GM12878 (cell line): ENCODE measurements at places on chromosomes 7 and 10.

DNA sequence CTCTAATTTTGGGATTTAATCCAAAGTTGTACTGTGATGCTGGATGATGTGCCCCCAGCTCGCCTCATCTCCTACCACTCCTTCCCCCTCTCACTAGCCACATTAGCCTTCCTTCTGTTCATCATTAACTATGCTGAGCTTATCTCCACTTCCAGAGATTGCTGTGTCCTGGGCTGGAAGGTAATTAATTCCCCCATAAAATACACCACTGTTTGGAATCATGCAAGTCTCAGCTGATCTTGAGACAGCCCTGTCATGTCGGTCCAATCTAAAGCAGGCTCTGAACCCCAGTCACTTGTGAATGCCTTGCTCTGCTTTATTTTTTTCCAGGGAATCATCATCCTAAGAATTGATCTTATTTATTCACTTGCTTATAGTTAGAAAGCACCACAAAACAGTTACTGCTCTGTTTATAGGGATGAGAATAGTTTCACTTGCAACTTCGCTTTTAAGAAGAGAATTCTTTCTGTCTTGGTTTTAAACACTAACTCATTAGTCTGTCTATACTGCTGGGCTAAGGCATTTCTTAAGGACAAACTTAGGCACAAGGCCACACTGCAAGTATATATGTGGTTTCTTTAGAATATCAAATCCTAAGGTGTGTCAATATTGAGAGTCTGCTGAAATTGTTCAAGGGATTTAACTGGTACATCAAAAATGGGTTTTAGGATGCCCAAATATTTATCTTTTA lies 341.1 kb upstream of the SEMA3A start:
- H3K4me3 ChIP-seq = no peak overlapping the region
- no peak for DNase-seq
- H3K27ac ChIP-seq = no peak overlapping the region
- H3K27me3 ChIP-seq = no peaks in the 10 kb centered on the region
- no peaks in the 10 kb centered on the region for H3K36me3 ChIP-seq

DNA sequence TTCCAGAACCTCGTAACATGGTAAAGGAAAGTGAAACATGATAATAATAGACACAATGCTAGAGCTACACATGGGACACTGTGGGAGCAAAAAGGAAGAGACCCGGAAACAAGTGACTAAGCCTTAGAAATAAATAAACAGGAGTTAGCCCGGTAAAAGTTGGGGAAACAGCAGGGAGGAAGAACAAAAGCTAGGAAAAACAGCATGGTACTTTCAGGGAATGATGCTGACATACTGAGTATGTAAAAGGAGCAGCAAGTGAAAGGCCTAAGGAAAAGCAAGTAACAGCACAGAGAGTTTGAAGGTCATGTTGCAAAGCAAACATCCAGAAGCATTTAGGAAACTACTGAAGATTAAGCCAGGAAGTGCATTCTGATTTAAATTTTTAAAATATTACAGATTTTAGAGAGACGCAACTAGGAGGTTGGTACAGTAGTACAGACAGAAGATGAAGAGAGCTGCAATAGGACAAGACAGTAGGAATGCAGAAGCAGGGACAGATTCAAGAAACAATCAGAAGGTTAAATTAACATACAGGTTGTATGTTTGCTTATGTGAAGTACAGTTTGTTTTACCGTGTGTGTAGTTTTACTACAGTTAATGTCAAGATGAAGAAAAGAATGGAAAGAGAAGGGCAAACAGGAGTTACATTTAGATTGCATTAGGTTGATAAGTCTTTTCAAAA lies 63.7 kb downstream of the ARHGAP12 start:
- H3K27ac ChIP-seq = no peak overlapping the region
- no peaks in the 10 kb centered on the region for H3K36me3 ChIP-seq
- no peak overlapping the region for H3K4me3 ChIP-seq
- peaks cover 4% of the 10 kb centered on the region; the same call in 1 of the 2 replicates for H3K4me1 ChIP-seq
- no peak for DNase-seq

DNA sequence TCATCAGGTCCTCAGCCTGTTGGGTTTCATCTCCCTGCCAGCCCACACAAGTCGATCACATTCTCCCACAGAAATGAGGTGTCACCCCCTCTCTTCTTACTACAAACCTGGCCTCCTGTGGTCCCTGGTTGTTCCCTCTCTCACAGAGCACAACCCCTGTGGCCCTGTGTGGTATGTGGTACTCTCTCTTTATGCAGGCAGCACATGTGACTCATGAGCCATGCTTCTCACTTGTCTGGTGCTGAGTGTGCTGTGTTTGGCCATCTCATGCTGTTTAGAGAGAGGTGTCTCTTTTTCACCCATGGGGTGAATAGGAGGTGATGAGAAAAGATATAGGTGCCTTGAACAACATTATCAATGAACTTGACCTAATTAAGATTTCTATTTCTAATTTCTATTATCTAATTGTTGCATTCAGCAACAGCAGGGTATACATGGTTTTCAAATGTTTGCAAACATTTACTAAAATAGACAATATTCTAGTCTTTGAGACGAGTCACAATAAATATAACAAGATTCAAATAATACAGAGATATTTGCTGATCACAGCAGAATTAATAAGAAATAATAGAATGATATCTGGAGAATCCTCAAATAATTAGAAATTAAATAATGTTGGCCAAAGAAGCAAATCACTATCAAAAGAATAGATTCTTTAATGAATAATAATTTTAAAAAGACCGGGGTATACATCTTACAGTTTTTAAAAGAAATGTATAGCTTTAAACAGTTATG lies 633.8 kb upstream of the IGFBP3 start:
- no peak overlapping the region for H3K4me3 ChIP-seq
- H3K27me3 ChIP-seq = no peaks in the 10 kb centered on the region
- no peaks in the 10 kb centered on the region for H3K4me1 ChIP-seq
- no peak overlapping the region for H3K27ac ChIP-seq

- no peak for DNase-seq
- H3K27ac ChIP-seq = no peak overlapping the region
- no peak overlapping the region for H3K4me3 ChIP-seq
- H3K27me3 ChIP-seq = no peaks in the 10 kb centered on the region
- no peaks in the 10 kb centered on the region for H3K4me1 ChIP-seq
These were observed 192.3 kb downstream of the EVX1 start for GRCh38 chr7:27434756-27435400.

DNA sequence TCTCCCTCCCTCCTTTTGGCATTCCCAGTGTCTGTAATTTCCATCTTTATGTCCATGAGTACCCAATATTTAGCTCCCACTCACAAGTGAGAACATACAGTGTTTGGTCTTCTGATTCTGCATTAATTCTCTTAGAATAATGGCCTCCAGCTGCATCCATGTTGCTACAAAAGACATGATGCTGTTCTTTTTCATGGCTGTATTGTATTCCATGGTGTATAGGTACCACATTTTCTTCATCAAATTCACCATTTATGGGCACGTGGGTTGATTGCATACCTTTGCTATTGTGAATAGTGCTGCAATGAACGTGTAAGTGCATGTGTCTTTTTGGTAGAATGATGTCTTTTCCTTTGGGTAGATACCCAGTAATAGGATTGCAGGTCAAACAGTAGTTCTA lies 576.8 kb downstream of the GALNT17 start:
- no peaks in the 10 kb centered on the region for H3K27me3 ChIP-seq
- no peak for DNase-seq
- no peak overlapping the region for H3K4me3 ChIP-seq
- H3K27ac ChIP-seq = no peak overlapping the region
- no peaks in the 10 kb centered on the region for H3K36me3 ChIP-seq
- H3K4me1 ChIP-seq = no peaks in the 10 kb centered on the region

DNA sequence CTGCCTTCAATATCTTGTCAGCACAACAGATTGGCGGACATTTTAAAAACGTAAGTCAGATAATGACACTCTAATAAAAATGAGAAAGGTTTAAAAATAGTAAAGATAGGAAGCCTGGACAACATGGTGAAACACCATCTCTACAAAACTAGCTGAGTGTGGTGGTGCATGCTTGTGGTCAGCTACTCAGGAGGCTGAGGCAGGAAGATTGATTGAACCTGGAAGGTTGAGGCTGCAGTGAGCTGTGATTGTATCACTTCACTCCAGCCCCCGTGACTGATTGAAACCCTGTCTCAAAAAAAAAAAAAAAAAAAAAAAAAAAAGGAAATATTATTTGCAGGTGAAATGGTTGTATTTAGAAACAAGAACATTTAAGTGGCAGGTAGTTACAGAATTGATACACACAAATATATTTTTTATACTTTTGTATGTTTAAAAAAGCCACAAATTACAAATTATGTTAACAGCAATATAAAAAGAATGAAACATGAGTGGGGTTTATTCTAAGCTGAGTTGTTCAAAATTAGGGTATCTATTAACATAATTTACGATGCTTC lies 141.9 kb downstream of the ADK start:
- no peak overlapping the region for H3K27ac ChIP-seq
- H3K4me3 ChIP-seq = no peak overlapping the region
- H3K27me3 ChIP-seq = no peaks in the 10 kb centered on the region
- no peak for DNase-seq

DNA sequence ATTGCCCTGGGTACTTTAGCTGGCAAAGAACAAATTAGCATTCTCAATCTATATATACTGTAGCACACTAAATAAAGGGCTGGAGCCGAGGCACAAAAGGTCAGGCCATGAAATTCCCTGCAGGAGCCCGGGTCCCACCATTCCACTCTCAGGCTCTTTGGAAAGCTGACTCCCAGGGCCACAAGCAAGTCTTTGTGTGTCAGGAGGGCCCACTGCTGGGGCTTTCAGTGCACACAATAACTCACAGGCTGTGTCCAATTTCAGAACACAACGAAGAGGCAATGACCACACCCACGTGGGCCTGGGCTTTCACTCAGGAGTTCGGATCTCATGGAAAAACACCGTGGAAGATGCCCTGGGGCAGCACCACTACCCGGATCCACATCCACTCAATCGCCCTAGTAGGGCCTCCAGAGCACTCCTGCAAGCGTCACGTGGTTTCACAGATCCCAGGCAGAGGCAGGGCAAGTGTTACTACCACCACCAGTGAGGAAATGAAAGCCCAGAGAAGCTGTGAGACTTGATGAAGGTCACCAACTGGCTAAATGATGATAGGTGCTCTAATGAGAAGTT lies 60.3 kb downstream of the COBL start:
- H3K27ac ChIP-seq = no peak overlapping the region
- H3K4me3 ChIP-seq = no peak overlapping the region
- no peaks in the 10 kb centered on the region for H3K4me1 ChIP-seq
- no peaks in the 10 kb centered on the region for H3K36me3 ChIP-seq
- DNase-seq = no peak

- no peak for DNase-seq
- H3K27ac ChIP-seq = no peak overlapping the region
- H3K4me1 ChIP-seq = peaks cover 3% of the 10 kb centered on the region; the same call in 1 of the 2 replicates
- no peak overlapping the region for H3K4me3 ChIP-seq
- H3K36me3 ChIP-seq = no peaks in the 10 kb centered on the region
These were observed 15.4 kb downstream of the CTBP2 start for GRCh38 chr10:125144693-125145623.

- no peaks in the 10 kb centered on the region; the same call in 1 of the 2 replicates for H3K4me1 ChIP-seq
- no peaks in the 10 kb centered on the region for H3K36me3 ChIP-seq
- H3K4me3 ChIP-seq = no peak overlapping the region
- DNase-seq = peak; percentile 36
- no peaks in the 10 kb centered on the region for H3K27me3 ChIP-seq
These were observed 66.5 kb downstream of the CTNNA3 start for GRCh38 chr10:67629461-67629971.

DNA sequence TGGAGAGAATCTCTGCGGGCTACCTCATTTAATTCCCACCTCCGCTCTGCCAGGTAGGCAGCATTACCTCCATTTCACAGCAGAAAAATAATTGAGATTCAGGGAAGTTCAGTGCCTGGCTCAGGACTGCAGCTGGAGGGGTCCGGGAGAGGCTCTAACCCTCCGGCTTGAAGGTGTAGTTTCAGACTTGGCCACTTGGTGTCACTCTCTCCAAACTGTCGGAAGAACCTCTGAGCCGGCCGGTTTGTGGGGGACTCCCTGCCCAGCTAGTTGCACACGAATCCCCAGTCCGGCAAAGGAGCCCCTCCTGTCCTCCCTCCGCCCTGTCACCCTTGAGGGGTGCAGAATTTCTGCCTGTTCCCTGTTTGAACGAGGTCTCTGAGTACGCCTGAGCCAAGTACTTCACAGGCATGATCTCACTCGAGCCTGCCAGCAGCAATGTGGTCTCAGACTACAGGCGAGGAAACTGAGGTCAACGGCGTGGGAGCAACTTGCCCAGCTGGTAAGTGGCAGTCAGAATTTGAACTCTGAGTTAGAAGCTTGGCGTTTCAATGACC lies 144.7 kb upstream of the ZNF716 start:
- no peak for DNase-seq
- no peaks in the 10 kb centered on the region for H3K27me3 ChIP-seq
- no peaks in the 10 kb centered on the region for H3K36me3 ChIP-seq
- no peaks in the 10 kb centered on the region for H3K4me1 ChIP-seq

GRCh38 chr7:118572604-118573003 lies 348.1 kb downstream of the ANKRD7 start:
- no peak for DNase-seq
- H3K4me1 ChIP-seq = no peaks in the 10 kb centered on the region
- no peak overlapping the region for H3K27ac ChIP-seq
- H3K27me3 ChIP-seq = no peaks in the 10 kb centered on the region
- no peak overlapping the region for H3K4me3 ChIP-seq

DNA sequence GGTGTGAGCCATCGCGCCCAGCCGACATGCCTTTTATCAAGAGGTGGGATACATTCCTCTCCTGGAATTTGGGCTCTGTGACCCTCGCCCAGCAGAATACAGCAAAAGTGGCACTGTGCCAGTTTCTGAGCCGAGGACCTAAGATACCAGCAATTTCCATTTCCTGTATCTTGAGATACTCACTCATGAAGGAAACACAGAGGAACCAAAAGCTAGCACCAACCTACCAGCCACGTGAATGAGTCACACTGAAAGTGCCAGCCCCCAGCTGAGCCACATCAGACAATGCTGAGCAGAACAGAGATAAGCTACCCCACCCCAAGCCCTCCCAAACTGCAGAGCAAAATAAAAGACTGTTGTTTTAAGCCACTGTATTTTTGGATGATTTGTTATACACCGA lies 56.3 kb downstream of the CACUL1 start:
- H3K36me3 ChIP-seq = no peaks in the 10 kb centered on the region
- H3K27ac ChIP-seq = no peak overlapping the region
- no peak overlapping the region for H3K4me3 ChIP-seq
- H3K4me1 ChIP-seq = peaks cover 3% of the 10 kb centered on the region; the same call in 1 of the 2 replicates
- no peaks in the 10 kb centered on the region for H3K27me3 ChIP-seq
- peak; percentile 80 for DNase-seq

- no peaks in the 10 kb centered on the region for H3K4me1 ChIP-seq
- peaks cover 7% of the 10 kb centered on the region for H3K36me3 ChIP-seq
- H3K27me3 ChIP-seq = no peaks in the 10 kb centered on the region
- no peak for DNase-seq
- H3K4me3 ChIP-seq = no peak overlapping the region
These were observed 87.3 kb downstream of the IDE start for GRCh38 chr10:92486637-92487036.

- DNase-seq = no peak
- no peak overlapping the region for H3K27ac ChIP-seq
- H3K4me1 ChIP-seq = no peaks in the 10 kb centered on the region
- no peaks in the 10 kb centered on the region for H3K36me3 ChIP-seq
- no peaks in the 10 kb centered on the region; the same call in none of the 2 replicates for H3K27me3 ChIP-seq
These were observed 123.9 kb downstream of the TAX1BP1 start for GRCh38 chr7:27863880-27864279.

GRCh38 chr7:47284691-47285635 lies 296.9 kb downstream of the TNS3 start:
- H3K4me1 ChIP-seq = no peaks in the 10 kb centered on the region
- H3K36me3 ChIP-seq = no peaks in the 10 kb centered on the region; the same call in 1 of the 2 replicates
- no peak for DNase-seq
- H3K27ac ChIP-seq = no peak overlapping the region
